ENCODE measurements at places on chromosomes 2 and 18. TPM values are rescaled to one million over a fixed set of nuclear protein-coding genes. Genes with fewer than 3 reads are reported as not detected.

The SPATA3 gene
- total RNA-seq = not detected

The CLEC4F gene
- not detected for total RNA-seq

The TXNL1 gene
- 57.9 TPM for total RNA-seq

The M1AP gene
- total RNA-seq = 0.33 TPM

Measured in spinal cord (tissue), 10 donors.